ENCODE measurements at places on chromosomes 6 and 20.
A peak's percentile ranks its signal among the peaks of the same experiment; 100 is the strongest.

GRCh38 chr20:57983082-57983481 lies 245.4 kb downstream of the ANKRD60 start:
- DNase-seq, result no peak

- DNase-seq, result no peak
These were observed 76.7 kb downstream of the MYB start for GRCh38 chr6:135257631-135258405.

GRCh38 chr6:38279963-38280588 lies 359.7 kb downstream of the BTBD9 start:
- no peak for DNase-seq

DNA sequence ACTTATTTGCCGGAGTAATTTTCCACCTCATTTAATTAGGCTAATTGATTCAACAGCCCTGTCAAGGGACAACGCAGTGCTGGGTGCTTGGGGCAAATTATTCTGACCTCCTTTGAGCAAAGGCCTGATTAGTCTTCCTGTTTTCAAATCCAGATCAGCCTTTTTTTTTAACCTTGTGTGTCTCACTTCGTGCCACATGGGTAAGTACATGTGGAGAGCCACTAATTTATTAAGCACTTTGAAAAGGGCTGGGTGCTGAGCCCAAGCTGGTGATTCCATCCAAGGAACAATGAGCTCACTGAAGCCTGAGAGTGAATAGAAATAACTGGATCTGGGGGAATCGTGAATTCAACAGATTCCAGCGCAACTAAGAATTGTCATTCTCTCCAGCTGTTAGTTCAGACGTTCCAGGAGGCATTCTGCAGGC lies 229.3 kb downstream of the CLIC5 start:
- no peak for DNase-seq

DNA sequence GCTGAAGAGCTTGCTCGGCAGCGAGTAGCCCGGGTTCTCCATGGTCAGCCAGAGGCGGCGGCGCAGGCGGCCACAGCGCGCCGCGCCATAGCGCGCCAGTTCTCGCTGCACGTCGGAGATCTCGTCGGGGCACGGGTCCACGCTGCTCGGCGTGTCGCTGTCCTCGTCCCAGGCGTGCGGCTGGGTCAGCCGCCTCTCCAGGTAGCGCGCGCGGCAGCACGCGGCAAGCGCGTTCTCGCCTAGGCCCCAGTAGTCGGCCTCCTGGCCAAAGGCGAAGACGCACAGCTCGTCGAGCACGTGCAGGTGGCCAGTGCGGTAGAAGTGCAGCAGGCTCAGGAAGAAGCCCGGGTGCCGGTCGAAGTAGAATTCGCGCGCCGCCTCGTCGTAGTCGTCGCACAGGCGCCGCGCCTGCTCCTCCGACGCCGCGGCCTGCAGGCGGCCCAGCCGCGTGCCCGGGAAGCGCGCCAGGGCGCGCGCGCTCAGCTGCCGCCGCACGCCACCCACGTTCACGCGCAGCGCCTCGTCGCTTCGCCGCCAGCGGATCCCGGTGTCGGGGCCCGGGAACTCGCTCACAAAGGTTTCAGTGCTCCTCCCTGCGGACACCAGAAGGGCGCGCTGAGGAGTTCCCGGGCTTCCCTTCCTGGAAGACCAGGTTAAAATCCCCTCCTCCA lies 2.7 kb downstream of the KCNS1 start:
- no peak for DNase-seq

DNA sequence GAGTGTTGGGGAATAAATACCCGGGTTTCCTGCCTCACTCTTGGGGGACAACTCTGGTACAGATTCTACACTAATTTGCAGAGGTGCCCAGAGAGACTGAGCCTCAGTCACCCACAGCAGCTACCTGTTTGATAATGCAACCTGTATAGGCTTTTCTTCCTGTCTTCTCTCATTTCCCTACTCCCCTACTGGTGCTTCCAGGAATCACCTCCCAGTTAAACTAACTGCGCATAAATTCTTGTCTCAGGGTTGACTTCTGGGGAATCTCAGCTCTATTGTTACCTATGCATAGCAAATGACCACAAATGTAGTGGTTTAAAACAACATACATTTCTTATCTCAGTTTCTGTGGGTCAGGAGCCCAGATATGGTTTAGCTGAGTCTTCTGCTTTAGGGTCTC lies 11.3 kb downstream of the OCSTAMP start:
- DNase-seq, result no peak

DNA sequence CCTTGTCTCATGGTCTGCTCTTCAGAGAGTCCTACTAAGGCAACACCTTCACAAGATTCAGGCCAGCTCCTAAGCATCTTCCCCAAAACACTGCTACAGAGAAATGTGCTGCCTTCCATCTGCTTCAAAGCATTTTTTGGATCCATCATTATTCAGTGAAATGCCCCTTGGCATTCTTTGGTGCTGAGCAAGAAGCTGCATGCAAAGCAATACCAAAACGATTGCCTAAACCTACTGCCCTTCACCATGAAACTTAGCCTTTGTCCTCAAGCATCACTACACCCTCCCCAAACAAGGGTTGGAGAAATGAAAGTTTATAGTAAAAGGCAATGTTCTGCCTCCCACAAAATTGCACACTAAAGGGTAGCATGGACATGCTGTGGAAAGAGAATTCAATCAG lies 93.5 kb downstream of the SNAP25 start:
- DNase-seq, result no peak

DNA sequence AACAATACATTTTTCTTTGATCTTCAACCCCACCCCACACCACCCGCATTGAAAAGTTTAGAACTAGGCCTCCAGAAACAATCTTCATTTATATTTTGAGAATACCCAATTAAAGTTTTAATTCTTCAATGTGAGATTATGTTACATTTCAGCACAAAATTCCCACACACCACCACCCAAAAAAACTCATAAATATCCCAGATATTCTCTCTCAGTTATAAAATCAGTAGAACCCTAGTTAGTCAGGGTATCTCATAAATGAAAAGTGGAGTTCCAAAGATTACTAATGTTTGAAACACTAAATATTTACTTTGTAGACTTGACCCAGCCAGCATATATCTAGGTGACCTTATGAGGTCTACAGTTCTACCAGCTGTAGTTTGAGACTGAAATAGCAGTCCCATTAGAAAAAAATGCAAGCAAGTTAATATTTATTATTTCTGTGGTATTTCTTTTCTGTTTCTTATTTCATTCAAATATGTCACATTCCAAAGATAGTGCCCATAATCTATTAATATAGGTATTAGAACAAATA lies 371.0 kb downstream of the TENT5A start:
- DNase-seq, result no peak

GRCh38 chr6:150418827-150419594 lies 50.2 kb downstream of the IYD start:
- no peak for DNase-seq

DNA sequence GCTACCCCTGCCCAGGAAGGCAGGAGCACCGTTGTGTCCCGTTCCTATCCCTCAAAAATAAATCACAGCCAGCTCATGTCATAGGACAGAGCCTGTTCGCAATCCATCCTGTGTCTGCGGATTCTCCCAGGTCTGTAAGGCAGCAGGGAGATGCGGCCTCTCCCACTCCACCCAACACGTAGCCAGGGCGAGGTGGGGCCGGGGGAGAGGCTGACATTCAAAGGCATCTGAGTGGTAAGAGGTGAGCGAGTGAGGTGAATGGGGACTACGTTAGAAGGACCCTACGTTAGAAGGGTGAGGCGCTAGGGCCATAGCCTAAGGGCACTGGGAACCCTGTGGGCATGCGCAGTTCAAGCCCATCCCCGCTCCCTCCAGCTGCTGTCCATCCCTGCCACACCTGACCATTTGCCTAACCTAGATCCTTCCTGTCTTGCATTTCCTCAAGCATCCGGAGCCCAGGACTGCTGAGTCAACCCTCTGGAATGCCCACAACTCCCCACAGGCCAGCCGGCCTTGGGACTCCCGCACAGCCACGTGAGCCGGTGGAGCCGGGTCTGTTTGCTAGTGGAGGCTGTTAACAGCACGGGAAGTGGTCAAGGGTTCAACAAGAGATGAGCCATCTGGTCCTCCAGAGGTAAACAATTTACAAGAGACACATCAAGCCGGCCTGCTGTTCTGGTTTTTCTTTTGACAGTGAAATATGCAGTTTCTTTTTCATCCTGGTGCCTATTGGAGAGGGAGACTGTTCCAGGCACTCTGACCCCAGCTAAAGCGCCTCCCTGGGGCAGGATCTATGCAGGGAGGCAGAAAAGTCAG lies 45.9 kb downstream of the RIPOR3 start:
- DNase-seq, result no peak

- DNase-seq, result no peak
These were observed 23.0 kb downstream of the MAP1LC3A start for GRCh38 chr20:34581341-34582184.

DNA sequence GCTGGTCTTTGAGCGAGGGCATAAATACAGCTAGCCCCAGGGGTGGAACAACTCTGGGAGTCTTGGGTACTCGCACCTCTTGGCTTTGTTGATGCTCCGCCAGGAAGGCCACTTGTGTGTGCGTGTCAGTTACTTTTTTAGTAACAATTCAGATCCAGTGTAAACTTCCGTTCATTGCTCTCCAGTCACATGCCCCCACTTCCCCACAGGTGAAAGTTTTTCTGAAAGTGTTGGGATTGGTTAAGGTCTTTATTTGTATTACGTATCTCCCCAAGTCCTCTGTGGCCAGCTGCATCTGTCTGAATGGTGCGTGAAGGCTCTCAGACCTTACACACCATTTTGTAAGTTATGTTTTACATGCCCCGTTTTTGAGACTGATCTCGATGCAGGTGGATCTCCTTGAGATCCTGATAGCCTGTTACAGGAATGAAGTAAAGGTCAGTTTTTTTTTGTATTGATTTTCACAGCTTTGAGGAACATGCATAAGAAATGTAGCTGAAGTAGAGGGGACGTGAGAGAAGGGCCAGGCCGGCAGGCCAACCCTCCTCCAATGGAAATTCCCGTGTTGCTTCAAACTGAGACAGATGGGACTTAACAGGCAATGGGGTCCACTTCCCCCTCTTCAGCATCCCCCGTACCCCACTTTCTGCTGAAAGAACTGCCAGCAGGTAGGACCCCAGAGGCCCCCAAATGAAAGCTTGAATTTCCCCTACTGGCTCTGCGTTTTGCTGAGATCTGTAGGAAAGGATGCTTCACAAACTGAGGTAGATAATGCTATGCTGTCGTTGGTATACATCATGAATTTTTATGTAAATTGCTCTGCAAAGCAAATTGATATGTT lies 19.2 kb downstream of the IRF4 start:
- DNase-seq, result no peak

DNA sequence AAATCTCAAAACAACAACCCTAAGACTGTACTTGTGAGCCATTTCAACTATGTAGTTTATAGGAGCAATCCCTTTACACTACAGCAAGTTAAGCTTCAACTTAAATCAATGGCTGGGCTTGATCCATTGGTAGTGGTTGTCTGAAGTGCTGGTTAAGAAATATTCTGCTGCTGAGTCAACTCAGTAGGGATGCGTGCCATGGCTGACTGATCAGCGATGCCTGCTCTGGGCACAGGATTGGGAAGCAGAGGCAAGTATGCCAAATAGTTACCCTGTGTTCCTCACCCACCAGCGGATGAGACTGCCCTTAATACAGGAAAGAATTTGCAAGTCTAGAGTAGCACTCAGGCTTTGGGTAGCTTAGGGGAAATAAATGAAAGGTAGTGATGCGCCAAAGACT lies 41.5 kb downstream of the GCM1 start:
- no peak for DNase-seq

DNA sequence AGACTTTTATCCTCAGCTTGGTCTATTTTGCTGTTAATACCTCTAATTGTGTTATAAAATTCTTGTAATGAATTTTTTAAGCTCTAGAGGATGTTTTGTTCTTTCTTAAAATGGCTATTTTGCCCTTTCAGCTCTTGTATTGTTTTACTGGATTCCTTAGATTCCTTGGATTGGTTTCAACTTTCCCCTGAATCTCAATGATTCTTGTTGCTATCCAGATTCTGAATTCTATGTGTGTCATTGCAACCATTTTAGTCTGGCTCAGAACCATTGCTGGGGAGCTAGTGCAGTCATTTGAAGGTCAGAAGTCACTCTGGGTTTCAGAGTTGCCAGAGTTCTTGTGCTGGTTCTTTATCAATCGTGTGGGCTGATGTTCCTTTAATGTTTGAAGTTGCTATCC lies 37.1 kb downstream of the OTOR start:
- DNase-seq, result no peak

GRCh38 chr20:44264287-44264686 lies 17.2 kb downstream of the GDAP1L1 start:
- DNase-seq, result no peak

- DNase-seq, result no peak
These were observed 499.0 kb upstream of the MARCKS start for GRCh38 chr6:113358063-113358583.

DNA sequence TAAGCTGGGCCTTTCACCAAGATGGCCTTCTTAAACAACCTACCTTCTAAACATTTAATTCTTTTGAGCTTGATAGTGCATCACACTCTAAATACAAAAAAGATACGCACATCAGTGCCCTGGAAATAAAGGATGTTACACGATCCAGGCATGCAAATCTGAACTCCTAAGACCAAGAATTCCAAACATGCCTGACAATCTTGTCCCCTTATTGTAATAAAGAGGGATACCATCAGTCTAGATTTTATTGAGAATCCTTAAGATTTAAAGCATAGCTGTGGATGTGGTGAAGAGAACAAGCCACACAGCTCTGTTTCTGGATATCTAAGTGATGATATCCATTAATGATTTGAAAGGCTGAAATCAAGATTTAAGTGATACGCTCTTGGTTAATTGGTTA lies 13.0 kb downstream of the ZNF451 start:
- DNase-seq, result no peak

- no peak for DNase-seq
These were observed 176.3 kb downstream of the JARID2 start for GRCh38 chr6:15421945-15422733.

DNA sequence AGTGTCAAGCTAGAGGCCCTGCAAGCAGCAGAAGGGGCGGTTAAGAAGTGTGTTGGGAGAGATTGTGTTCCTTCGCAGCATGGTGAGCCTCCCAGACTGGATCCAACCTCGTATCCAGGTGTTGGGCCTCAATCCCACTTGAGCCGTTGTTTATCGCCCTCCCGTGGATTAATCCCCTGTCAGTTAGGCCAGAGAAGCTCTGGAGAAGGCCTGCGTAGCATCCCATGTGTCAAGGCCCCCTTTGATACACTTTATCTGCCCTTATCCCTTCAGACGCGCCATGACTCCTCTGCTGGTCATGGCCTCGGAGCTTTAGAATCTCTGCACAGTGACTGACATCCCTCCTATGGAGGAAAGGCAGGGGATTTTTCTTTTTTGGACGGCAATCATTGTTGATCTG lies 181.0 kb downstream of the ZFP64 start:
- DNase-seq, result no peak

- no peak for DNase-seq
These were observed 364.6 kb upstream of the SULF2 start for GRCh38 chr20:48149902-48150301.

- peak; percentile 42 for DNase-seq
These were observed 161.4 kb downstream of the LY86 start for GRCh38 chr6:6749702-6750491.

DNA sequence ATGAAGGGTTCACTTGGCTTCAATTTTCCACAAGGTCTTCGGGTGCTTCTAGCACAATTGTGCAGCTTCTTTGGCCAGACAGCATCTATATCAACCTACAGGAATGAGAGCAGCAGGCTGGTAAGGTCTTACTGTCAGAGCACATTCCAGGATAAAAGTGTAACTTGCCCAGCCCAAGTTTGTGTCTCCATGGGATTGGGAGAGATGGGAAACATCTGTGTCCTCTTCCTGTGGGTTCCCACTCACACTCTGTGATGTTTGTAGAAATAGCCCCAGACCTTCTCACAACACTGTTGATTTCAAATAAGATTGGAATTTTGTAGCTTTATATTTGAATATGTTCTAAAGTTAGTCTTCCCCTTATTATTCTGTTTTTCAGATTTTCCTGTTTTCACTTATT lies 83.4 kb upstream of the RGS17 start:
- DNase-seq, result no peak
